ENCODE measurements at places on chromosomes 7 and 10.

GRCh38 chr10:16867556-16867955 lies 50.3 kb upstream of the RSU1 start:
- DNase-seq, result no peak

DNA sequence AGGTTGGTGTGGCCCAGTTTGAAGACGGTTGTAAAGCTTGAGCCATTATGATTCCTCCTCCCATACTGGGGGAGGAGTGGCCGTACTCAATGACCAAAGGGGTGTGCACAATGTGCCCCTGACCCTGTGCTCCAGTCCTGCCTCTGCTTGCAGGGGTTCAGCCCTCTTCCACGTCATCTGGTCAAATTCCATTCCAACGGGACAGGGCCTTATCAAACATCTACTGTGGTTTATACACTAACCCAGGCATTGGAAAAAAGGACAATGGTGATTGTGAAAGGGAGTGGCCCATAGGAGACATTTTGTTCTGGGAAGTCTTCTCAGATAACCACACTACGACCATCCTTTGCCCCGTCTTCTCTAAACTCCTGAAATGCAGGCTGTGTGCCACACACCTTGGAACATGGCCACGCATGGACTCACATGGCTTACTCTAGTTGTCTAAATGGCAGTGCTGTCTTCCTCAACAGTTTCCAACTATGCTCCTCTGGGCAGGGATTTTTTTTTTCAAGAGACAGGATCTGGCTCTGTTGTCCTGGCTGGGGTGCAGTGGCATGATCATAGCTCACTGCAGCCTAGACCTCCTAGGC lies 103.0 kb downstream of the JCAD start:
- DNase-seq, result no peak

DNA sequence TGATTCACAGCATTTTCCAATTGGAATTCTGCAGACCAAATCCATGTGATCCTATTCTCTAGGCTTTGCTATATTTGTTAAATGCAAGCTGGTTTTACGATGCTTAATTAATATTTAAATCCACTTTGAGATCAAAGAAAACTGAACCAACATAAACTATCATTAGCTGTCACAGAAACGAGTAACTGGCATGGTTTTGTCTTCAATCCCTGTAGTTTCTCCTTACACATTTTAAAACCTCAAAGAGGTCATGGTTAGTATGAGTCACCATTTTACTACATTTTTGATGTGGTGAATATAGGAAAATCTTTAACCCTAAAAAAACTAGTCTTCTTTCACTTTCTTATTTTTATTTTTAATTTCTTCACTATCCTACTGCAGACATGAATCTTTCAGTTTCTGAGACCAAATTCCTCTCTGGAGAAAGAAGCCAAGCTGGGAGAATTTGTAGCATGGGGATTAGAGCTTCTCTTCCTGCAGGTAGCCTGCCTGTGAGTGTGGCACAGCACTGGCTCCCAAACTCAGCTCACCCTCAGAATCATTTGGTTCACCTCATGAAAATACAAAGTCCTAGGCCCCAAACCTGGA lies 8.7 kb upstream of the LIPM start:
- no peak for DNase-seq

DNA sequence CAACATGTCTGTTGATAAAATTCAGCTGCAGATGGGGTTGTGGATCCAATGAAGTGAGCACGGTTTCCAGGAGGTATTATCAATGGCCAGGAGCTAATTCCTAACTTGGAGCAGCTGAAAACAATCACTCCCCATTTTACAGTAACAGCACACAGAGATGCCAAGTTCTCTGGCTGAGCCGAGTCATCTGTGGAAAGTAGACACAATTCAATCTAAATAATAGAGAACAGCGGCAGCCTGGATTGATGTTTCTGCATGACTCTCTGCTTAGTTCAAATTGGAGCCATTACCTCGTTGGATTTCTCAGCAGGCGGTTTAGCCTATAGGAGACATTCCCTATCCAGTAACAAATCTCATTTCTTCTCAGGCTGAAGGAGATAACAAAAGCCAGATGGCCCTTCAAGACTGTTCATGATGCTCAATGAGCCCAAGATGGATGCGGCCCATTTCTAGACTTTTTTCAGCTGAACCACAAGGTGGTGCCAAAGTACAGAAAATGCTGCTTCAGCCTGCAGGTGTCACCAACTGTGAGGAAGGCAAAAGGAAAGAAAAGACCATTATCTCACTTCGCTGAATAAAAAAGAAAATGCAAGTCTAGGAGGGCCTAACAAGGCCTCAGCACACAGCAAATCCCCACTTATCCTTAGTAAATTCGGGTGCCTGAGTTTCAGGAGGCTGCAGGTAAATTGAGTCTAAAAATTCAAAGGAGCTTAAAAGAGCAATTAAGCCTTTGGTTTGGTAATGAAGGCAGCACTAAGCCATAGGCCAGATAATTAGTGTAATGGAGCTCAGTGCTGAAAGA lies 83.7 kb downstream of the SLC16A9 start:
- DNase-seq, result peak; percentile 91

- no peak for DNase-seq
These were observed 245.6 kb upstream of the FERD3L start for GRCh38 chr7:19390795-19391194.
